ENCODE measurements at places on chromosomes 1 and 21. TPM values are rescaled to one million over a fixed set of nuclear protein-coding genes. Genes with fewer than 3 reads are reported as not detected.

DNA sequence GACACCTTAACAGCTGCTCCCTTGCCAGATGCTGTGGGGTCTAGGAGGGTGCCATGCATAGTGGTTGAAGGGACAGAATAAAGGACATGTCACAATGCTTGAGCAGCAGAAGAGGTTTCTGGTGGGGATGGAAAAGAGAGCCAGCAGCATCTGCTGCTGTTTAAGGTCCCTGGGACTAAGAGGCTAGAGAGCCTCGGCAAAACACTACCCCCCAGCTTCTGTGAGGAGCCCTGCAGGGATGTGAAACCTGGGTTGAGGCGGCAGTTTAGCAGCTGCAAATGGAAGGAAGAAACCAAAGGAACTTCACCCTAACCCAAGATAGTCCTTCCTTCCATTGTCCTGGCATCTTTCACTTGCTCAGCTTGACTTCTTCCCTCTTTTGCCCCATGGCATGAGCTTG lies 39.4 kb downstream of the PLXNA2 start:
- DNase-seq: no peak

- DNase-seq: no peak
Observed at GRCh38 chr1:191993549-191993948, 164.7 kb upstream of the RGS18 start.

GRCh38 chr1:168394858-168395257 lies 114.2 kb downstream of the TBX19 start:
- DNase-seq: no peak

- no peak for DNase-seq
Observed at GRCh38 chr1:169574336-169574735, 11.9 kb downstream of the F5 start.

Gene DCST1
- not detected for total RNA-seq

GRCh38 chr1:38672692-38673091 lies 186.9 kb downstream of the RRAGC start:
- DNase-seq: no peak

DNA sequence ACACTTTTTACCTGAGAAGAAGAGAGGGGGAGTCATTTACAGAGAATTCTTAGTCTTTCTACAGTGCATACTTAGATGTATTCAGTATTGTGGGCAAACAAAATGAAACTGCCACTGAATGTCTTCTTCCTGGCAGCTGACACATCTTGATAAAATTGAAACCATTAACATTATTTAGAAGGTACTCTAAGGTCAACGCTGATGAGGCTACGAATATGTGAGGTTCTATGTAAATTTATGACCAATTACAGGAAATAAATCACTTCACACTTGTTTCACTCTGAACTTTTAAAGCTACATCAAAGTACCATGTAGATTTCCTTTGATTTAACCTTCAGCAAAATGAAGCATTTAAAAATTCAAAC lies 51.3 kb upstream of the GFI1 start:
- no peak for DNase-seq

Gene ADAMTS5
- total RNA-seq: 0.52 TPM

DNA sequence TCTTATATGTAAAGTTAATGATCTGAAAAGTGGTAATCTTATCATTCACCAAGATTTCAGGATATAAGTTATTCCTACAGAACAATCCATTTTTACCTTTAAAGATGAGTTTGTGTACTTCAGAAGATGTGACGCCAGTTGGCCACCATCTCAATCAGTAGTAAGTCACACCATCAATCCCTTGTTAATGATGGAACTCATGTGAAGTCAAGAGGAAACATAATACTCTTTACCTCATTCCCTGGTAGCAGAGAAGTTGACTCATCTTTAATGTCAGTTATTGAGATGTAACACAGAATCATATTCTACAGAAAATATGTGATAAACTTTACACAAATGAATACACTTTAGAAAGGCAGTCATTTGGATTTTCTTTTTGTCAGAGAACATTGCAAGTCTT lies 38.2 kb downstream of the MRPL39 start:
- no peak for DNase-seq

DNA sequence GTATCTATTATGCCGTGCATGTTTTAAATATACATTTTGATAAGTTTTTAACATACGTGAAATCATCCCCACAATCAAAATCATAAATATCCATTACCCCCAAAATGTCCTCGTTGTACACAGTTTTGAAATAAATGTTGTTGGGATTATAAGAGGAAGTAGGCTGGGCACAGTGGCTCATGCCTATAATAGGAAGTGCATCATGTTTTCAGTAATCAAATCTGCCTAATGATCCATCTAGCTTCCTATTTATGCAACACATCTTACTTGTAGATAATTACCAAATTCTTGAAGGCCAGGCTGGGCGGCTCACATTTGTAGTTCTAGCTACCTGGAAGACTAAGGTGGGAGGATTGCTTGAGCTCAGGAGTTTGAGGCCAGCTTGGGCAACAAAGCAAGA lies 15.0 kb upstream of the IFNGR2 start:
- DNase-seq: no peak

- no peak for DNase-seq
Observed at GRCh38 chr1:234586304-234586703, 23.7 kb downstream of the IRF2BP2 start.

DNA sequence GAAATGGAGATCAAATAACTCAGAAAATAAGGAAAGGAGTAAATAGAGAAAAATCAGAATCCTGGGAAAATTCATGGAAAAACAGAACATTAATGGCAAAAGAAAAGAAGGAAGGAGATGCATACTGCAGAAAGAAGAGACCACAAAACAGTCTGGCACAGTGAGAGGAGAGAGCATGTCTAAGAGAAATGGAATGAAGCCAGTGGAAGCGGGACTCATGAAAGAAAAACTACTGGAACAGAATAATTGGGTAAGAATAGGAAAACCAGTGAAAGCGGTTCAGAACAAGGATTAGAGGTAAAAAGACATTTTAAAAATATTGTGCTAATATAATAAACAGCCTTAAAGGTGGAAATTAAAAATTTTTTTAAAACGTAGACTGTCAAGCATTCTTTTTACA lies 93.6 kb upstream of the GREM2 start:
- DNase-seq: no peak

- DNase-seq: no peak
Observed at GRCh38 chr1:83024251-83024767, 974.6 kb downstream of the TTLL7 start.

Gene GSTM3
- 14.8 TPM for total RNA-seq

GRCh38 chr1:245598524-245599305 lies 443.9 kb downstream of the KIF26B start:
- no peak for DNase-seq

- no peak for DNase-seq
Observed at GRCh38 chr21:41692185-41692565, 74.7 kb downstream of the RIPK4 start.

DNA sequence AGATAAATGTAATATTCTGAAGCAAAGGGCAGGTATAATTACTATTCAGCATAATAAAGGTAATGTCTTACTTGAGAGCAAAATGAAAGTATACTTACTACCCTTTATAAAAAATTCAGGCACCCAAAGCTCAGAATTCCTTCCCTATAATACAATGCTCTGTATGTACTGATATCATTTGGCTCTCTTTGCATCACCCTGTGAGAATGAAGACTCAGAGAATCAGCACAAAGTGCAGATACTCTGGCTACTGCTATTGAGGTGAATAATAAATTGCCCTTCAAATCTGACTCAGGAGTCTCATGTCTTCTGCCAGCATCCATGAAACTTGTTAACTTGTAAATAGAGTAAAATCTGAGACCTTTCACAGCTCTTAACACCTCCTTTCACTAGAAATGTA lies 108.5 kb upstream of the KCTD3 start:
- DNase-seq: no peak

DNA sequence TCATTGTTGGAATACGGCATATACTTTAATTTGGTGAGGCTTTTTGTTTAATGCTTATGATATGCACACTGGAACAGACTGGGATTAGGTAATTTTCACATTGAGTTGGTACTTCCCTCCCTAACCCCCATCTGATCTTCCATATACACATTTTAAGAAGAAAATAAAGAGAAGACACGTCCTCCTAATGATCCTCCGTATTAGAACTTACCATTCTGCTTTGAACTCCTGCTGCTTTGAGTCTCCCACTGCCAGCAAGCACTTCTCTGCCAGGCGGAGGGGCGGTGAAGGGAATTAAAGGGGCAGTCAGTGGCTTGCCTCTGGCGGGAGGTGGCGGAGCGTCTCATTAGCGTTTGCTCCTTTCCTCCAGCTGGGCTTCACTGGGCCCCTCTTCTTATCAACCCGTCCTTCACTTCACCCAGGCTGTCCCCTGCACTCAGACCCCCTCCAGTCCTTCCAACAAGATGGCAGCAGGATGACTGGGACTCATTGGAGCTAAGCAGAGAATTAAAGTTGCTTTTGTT lies 433.4 kb downstream of the KIF26B start:
- DNase-seq: no peak

All from thymus (tissue), 14 donors.